CD4-positive, alpha-beta T cell treated with Interleukin-10 for 1 hour (primary cell): ENCODE measurements at places on chromosomes 7 and 10.

GRCh38 chr7:41688012-41688625, 14.8 kb downstream of the INHBA start:
- no peak for DNase-seq

DNA sequence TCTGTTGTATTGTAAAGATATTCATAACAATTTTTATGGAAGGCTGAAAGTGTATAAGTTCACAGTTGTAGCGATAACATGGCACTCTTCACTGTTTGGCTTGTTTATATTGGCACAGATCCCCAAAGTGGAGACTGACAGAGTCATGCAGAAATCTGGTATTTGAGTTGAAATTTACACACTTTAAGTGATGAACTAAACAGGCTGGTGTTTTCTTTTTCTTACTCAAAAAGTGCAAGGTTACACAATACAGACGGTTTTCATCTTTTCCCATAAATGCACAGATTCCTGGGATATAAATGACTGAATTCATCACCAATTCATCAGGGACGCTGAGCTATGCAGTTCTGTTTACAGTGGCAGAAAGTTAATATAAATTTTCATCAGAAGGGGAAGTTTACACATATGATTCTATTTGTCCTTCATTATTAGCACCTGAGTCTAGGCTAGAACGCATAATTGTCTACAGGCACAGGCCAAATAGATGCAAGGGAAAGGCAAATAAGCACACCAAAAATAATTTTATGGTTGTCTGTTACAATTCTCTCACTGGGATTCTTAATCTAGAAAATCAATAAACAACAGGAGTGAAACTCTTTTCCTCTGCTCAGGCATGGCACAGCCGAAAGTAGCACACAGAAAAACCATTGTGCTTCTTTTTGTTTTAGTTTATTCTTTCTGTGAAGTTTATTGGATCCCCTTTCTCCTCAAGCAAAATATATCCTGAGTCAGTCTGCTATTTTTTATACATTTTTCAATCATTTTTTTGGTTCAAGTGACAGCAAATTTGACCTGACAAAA, 88.0 kb downstream of the FOXP2 start:
- no peak for DNase-seq

DNA sequence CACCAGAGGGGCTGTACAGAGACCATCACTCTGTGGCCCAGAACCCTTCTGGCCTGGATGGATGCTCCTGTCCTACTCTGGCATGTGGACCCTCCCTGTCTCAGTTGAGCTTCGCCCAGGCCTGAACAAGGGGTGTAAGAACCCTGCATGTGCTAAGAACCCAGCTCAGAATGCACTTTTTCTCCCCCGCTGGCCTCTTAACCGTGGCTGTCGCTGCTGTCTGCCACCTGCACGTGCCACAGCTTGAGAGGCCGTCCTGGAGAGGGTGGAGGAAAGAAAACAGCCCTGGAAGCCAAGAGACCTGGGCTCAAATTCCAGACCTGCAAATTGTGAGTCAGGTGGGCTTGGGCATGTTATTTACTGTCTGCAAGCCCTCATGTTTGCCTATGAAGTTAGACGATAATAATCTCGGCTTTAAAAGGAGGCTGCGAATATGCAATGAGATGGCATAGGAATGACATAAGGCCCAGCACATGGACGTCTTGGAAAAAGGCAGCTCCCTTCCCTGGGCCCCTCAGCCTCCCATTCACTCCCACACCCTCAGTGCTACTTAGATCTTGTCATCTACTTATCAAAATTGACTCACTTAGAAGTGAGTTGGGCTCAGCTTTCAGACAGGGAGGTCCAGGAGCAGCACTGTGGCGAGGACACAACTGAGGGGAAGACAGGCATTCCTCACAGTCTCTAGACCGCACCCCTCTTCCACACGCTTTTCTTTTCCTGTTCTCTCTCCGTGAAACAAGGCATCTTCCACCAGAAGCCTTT, 31.4 kb downstream of the FIGNL1 start:
- no peak for DNase-seq

GRCh38 chr10:21517134-21518031, 8.1 kb downstream of the SKIDA1 start:
- DNase-seq, result peak; percentile 18

DNA sequence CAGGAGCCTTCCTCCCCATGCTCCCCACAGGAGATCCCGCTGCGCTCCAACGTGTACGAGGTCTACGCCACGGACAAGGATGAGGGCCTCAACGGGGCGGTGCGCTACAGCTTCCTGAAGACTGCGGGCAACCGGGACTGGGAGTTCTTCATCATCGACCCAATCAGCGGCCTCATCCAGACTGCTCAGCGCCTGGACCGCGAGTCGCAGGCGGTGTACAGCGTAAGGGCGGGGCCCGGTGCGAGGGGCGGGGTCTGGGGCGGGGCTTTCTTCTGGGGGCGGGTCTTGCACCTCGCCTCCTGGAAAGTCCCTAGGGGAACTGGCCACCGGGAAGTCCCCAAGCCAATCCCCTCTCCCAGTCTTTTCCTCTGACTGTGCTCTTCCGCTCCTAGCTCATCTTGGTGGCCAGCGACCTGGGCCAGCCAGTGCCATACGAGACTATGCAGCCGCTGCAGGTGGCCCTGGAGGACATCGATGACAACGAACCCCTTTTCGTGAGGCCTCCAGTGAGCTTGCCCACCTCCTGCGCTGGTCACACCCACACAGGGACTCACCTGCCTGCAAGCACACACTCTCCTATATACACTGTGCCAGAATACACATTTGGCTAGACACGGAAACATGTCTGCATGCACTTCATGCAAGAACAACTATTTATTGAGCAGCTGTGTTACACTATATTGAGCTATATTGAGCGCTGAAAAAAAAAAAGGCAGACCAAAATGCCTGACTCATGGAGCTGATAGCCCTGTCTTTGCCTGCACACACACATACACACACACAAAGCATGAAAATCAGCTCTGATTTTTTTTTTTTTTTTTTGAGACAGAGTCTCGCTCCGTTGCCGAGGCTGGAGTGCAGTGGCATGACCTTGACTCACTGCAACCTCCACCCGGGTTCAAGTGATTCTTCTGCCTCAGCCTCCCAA, 32.7 kb upstream of the VSIR start:
- DNase-seq, result peak; percentile 18

GRCh38 chr7:108511939-108512338, 14.0 kb downstream of the PNPLA8 start:
- no peak for DNase-seq

- DNase-seq, result no peak
Measured at GRCh38 chr10:20746856-20747255, 150.3 kb downstream of the NEBL start.

DNA sequence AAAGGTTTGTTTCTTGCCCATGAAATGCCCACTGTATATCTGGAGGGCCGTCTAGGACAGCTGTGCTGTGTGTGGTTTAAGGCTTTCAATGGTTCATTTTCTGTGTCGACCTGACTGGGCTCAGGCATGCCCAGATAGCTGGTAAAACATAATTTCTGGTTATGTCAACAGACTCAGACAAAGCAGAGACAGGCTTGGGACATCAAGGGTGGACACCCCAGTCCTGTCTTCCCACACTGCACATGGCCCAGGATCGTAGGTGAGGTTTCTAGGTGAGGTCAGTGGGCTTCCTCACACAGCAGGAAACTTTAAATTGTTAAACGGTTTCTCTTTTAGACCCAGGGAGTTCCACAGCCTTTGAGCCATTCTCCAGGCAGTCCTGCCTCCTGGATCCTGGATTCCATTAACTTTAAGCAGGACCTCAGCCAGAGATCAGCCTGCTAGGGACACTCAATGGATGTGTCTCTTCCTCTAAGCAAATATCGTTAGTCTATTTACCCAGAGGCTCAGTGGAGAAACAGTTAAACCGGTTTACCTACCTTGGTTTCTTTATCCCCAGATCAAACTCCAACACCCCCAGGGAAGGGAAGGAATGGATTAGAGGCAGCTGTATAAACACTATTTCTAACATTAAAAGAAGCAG, 66.4 kb downstream of the ST8SIA6 start:
- no peak for DNase-seq

DNA sequence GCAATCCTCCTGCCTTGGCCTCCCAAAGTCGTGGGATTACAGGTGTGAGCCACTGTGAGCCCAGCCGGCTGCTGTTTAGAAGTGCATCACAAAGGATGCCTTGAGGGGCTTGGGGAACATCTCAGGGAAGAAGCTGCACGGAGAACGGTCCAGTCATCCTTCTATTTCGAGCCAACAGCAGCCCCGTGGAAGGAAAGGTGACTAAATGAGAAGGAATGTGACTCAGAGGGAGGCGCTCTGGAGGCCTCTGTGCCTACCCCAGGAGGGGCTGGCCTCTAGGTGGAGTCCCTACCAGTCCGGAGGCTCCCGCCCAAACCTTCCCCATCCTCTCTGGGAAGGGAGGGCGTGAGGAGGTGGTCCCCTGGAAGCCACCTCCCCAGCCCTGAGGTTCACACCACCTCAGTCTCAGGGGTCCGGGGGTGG, 76.2 kb downstream of the CTBP2 start:
- no peak for DNase-seq

- DNase-seq, result no peak
Measured at GRCh38 chr7:131602304-131602993, 46.0 kb upstream of the PODXL start.

- no peak for DNase-seq
Measured at GRCh38 chr10:101446071-101446470, 92.1 kb downstream of the BTRC start.
